ENCODE measurements at places on chromosomes 2 and 18.

DNA sequence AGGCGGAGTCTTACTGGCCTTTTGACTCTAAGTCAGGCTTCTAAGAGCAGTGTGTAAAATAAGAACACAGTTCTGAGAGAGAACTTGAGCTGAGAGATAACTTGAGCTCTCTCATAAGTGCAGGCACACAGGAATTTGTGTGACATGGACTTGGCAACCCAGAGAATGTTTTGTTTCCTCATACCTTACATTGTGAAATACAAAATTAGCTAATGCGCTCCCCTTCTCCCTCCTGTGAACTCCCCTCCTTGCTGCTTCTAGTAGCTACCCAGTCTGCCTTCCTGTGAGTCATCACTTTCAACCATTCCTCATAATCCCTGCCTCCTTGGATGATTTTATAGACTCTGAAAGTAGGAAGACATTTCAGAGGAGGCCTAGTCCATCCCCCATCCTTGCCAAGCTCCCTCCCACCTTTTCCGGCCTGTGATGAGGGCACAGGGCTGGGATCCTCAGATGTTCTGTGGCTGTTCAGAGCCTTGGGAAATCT, 22.6 kb downstream of the FER1L5 start:
- DNase-seq = no peak

DNA sequence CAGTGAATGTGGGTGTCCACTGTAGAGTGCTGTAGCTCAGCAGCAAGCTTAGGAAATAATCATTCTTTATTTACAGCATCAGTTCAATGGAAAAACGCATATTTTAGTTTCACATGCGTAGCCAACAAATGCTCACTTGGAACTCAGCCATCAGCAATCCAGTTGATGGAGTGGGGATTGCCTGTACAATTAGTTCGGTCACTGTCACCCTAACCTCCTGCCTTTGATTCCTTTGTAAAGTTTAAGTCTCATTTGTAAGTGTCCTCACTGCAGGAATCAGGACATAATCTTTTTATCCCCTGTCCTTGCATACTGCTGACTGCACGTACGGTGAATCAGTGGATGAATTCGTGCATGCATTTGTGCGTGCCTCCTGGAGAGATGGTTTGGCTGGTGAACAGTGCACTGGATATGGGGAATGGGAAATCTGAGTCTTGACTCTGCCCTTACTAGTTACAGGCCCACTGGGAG, 55.9 kb downstream of the RAB31 start:
- no peak for DNase-seq

- DNase-seq = no peak
Observed at GRCh38 chr18:10927286-10927992, 221.9 kb downstream of the PIEZO2 start.

DNA sequence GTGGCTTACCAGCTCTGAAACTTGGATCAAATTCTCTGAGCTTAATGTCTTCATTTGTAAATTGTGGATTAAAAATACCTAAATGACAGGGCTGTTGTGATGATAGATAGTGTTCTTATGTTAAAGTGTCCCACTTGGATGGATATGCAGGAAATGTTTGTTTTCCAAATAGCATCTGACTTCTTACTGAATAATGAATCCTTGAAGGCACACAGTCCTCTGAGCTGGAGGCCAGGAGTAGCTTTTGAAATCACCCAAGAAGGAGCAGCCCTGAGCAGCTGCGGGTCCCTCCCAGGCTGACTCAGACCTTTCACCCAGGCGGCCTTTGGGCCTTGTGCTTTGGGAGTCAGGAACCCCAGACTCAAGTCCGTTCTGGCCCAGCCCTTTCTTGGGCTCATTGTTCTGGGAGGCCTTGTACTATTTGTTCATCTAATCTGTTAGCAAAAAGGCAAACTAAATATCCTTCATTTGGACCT, 173.0 kb upstream of the GATA6 start:
- DNase-seq = no peak

DNA sequence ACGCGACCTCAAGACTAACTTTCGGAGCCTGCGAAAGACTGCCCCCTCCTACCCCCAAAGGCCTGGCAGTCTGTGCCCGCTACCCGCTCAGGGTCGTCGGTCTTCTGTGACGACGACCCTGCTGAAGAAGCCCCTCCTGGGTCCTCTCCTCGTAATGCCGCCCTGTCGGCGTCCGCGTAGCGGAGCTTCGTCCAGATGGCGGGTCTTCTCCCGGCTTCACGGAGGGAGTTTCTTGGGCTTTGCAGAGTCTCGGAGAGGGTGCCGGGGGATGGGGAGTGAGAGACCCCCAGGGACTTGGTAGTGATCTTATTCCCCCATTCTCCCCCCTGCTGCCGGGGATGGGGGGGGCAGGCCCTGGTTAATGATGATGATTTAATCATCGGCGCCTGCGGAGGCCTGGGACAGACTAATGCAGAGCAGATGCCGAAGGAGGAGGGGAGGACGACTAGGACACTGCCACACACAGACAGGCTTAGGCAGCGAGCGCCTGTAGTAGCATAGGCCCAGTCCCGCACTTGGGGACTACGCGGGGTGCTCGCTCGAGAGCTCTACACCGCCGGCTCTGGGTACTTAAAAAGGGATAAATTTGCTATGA, 528 bp upstream of the PCGF1 start:
- no peak for DNase-seq

- DNase-seq = no peak
Observed at GRCh38 chr2:120265006-120265405, 12.4 kb downstream of the RALB start.

- no peak for DNase-seq
Observed at GRCh38 chr2:88181511-88181910, 11.4 kb downstream of the THNSL2 start.

DNA sequence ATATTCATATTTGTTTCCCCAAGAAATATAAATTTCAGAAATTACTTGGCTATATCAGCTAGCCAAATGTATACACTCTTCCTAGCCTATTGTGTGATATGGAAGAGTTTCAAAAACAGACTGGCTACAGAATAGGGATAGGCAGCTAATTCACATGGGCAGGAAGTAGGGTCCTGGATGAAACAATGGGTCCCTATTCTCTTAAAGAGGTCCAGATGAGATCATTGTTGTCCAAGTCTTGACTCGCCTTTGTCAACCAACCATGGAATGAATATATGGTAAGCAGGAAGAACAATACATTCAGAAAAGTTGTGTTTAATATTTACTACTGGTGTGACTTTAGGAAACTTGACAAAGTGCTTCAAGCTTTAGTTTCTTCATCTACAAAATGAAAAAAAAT, 319.9 kb downstream of the NBAS start:
- DNase-seq = no peak
